ENCODE measurements at places on chromosomes 11 and 22.

GRCh38 chr11:106724293-106724892 lies 293.9 kb downstream of the GUCY1A2 start:
- no peak for DNase-seq

- no peak for DNase-seq
Measured at GRCh38 chr11:24944891-24945290, 448.0 kb downstream of the LUZP2 start.

DNA sequence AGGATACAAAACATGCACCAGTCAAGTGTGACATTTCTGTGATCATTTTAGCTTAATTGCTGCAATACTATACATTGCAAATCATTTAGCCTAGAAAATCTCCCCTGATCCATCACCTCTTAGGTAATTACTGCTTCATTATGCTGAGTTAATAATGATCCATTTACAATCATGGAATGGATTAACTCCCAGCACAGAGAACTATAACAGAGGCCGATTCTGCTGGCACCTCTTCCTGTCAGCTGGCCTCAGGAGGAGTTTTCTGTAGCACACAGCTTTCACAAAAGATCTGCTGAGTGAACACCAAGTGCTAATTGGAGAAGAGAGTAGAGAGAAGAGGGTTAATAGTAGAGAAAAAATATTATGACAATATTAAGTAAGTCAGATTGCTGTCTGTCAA lies 591.8 kb upstream of the KIRREL3 start:
- DNase-seq: no peak

DNA sequence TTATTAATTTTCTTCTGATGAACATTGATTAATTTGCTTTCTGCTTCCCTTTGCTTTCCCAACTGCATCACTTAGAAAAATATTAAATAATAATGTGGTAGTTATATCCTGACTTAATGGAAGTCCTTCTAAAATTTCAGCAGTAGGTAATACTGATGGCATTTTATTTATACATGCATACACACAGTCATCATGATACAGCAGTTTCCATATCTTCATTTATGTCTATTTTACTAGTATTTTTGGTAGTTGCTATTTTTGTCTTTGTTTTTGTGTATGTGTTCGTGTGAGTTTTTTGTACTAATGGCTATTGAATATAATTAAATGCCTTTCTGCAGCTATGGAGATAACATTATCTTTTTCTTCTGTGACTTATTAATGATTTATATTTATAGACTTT lies 484.7 kb upstream of the CNTN5 start:
- no peak for DNase-seq

DNA sequence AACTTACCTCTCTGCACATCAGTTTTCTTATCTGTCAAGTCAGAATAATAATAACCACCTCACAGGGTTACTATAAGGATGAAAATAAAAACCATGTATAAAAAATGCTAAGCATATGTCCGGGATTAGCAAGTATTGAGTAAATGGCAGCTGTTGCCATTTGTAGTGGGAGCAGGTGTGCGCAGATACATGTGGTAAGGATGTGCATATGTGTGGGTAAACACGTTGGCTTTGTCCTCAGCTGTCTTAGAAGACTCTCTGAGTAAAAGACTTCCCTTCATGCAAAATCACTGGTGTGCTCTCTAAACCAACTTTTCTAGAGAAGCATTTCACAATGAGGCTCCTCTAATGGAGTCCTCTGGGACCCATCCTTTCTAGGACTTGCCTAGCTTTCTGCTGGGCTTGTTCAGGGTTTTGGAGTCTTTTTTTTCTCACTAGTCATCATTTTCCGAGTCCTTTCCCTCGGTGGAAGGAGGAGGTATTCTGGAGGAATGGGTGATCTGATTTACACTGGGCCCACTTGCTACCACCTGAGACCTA lies 62.4 kb downstream of the NELL1 start:
- no peak for DNase-seq

DNA sequence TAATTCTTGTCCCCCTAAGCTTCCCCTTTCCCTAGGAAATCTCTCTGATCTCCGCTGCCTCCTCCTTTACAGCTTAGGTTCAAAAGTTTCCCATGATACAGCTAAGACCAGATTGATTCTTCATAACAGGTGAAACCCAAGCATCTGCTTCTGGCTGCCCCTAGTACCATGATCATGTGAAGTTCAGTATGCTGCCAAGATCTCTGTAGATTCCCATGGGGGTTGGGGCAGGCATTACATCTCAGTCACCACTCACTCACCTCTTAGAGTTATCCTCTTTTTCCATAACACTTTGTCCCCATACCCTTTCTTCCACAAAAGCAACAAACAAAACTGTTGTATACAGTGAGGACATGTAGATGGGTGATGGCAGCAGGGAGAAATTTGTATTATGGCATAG lies 44.0 kb downstream of the RRP8 start:
- no peak for DNase-seq
